Fibroblast of skin of abdomen (primary cell): ENCODE measurements at places on chromosomes 11 and 22.

- peak; percentile 28 for DNase-seq
Measured at GRCh38 chr11:68508425-68508824, 47.9 kb downstream of the PPP6R3 start.

DNA sequence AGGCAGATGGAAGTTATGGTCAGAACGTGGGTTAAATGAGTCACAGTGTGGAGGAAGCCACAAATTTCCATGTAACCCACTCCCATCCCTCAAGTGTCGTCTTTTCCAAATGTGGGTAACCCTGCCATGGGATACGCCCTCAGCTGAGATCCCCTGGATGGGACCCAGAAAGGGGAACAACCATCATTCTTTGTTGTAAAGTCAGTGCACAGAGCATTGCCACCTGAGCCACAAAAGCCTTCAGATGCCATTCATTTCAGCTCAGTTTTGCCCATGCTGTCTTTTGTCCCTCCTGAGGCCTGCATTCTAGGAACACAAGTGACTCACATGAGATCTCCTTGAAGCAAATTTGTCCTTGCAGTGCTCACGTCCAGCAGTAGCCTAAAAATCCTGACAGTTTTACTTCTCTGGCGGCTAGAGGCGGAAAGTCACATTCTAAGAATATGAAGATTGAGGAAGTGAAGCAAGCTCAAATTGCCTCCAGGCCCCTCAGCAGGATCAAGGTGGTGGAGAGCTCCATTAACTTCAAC lies 30.6 kb downstream of the MMP13 start:
- DNase-seq = no peak

DNA sequence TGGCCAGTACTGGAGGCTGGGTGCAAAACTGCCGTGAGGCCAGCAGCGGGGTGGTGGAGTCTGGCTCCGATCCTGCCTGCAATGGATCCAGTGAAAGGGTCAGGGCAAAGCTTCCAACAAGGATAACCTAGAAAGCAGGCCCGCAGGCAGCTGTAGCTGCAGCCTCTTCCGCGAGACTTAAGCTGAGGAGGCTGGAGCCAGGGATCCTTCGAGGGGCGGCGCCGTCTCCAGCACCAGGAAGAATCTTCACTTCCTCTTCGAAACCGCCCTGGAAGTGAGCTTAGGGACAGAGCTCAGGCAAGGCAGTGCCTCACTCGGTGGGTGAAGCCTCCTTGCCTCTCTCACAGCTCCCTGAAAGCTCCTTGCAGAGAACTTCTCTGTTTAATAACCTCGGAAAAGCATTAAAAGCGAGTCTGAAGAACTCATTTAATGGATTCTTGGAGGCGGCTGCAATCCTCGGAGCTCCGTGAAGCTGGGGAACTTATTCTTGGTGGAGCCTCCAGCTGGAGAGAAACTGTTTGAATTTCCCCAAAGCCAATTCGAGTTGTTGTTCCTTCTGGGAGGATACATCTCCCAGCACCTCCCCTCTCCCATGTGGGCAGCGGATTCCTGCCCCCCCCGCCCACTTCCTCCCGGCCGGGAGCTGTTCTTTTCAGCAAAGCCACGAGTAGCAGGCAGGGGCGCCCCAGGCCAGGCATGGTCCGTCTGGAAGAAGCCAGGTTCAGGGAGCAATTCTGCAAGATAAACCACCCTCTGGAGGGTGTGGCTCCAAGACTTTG lies 169.9 kb downstream of the CTTN start:
- DNase-seq = peak; percentile 37

- DNase-seq = no peak
Measured at GRCh38 chr11:134738581-134738980, 326.5 kb upstream of the B3GAT1 start.

DNA sequence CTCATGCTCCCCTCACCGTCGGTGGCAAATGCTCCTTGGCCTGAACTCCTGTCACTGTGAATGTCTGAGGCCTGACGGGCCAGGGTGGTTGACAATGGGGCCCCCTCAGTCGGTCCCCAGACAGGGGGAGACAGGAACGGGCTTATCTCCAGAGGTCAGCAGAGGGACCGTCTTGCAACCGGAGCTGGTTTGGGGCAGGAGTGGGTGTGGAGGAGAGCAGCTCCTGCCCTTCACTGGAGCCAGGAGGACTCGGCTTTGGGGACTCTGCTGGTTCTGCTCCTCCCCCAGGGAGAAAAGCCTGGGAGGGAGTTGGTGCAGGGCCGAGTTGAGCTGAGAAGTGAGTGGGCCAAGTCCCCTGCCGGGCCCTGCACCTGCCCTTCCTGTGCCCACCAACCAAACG lies 354.4 kb downstream of the BRD1 start:
- DNase-seq = no peak
